ENCODE measurements at places on chromosomes 5 and 9.

DNA sequence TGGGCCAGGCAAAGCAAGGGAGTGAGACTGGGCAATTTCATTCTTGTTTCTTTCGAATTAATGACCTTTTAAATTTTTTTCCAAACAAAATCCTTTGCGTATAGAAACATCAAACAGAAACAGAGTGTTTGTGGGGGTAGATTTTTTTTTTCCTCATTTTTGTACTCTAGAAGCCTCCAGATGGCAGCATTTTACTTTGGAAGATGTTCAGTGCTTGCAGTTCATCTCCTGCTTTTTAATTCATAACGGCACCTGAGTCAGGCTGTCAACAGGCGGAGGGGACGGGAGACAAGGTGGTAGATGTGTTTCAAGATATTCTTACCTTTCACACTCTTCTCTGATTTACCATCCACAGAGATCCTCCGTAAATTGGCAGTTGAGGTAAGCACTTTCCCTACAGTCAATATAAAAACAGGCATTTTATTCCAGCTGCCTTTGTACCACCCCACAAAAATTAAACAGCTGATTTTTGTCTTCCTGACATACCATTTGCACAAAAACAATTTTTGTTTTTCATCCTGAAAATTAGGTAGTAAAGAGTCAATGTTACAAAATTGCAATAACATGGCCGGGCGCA is 99.5 kb upstream of the FBXL17 start:
- no peak for DNase-seq

DNA sequence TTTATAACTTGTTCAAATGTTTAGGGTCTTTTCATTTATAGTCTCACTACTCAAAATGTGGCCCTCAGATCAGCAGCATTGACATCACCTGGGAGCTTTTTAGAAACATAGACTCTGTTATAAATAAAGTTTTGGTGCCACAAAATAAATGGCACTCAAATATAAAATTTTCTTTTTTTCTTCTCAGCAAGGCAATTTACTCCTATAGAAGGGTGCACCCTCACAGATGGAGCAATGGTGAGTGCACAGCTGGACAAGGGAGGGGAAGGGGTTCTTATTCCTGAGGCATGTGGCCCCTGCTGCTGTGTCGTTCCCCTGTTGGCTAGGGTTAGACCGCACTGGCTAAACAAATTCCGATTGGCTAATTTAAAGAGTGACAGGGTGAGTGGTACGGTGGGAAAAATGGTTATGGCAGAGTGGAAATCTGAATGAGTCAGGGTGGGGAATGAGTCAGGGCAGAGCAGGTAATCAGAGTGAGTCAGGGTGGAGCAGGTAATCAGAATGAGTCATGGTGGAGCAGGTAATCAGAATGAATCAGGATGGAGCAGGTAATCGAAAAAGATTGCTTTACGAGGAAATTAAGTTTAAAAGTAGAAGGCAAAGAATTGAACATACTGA is 31.8 kb upstream of the C7 start:
- DNase-seq: no peak

DNA sequence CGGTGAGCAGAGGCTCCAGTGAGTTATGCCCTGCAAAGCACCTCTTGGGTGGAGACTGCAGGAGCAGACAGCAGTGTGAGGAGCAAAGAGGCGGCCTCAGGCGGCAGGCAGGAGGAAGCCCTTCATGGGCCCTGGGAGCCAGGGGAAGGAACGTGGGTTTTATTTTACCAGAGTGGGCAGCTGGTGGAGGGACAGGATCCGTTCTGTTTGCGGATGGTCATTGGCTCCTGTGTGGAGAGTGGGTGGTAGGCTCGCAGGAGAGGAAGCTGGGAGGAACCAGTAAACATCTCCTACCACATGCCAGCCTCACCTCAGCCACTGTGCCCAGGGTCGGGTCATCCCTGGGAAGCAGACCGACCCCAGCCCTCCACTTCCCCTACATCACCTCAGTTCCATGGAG is 24.4 kb downstream of the HNRNPH1 start:
- DNase-seq: no peak

- peak; percentile 37 for DNase-seq
These were observed 277.2 kb upstream of the CDH9 start for GRCh38 chr5:27315363-27316270.

- no peak for DNase-seq
These were observed 42.8 kb downstream of the ACO1 start for GRCh38 chr9:32427111-32427873.

DNA sequence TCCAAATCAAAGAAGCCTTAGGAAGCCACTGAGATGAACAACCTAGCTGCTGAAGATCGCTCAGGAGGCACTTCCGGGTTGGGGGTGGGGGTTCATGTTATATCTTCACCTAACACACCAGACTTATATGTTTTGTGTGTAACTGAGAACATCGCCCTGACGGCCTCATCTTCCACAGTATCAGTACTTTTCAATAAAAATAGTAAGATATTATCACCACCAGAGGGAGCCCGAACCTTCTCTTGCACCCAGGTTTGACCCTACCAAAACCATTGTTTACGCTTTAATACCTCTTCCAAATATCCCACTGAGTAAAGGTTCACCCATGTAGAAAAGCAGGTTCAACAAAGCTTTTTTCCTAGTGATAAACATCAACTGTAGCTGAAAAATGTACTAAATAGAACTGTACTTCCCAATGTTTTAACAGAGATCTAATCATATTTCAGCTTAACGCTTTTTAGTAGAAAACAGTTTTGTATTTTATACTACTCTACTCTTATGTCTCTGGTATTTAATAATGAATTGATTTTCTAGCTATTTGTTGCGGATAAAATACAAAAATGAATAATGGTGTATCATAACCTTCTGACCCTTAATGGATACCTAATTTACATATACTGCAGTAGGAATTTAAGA is 244.0 kb downstream of the EPB41L4A start:
- DNase-seq: no peak

GRCh38 chr5:150319484-150319790 is 16.7 kb upstream of the ARSI start:
- no peak for DNase-seq

DNA sequence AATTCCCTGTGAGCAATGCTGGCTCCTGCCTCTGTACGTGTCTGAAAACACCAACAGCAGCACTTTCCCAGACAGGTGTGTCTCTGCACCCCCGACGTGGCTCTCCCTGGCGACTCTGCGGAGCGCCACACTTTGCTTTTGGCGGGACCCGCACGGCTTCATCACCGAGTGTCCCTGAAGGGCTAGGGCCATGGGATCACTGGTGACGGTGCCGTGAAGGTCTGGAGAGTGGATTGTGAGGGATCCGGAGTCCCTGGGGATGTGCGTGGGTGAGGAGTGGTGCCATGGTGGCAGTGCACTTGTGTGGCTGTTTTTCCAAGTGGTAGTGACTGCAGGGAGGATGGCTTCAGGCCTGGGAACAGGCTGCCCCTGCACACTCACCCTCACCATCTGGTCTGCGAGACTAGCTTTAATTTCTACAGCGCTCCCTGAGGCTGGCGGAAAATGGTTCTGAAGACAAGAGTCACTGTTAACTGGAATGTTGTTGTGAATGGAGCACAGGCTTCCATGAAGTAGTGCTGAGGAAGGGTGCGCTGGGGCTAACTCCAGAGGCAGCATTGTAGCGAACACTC is 3.2 kb downstream of the NKD2 start:
- DNase-seq: no peak

- no peak for DNase-seq
These were observed 1433.3 kb upstream of the C9orf72 start for GRCh38 chr9:29006628-29007027.

DNA sequence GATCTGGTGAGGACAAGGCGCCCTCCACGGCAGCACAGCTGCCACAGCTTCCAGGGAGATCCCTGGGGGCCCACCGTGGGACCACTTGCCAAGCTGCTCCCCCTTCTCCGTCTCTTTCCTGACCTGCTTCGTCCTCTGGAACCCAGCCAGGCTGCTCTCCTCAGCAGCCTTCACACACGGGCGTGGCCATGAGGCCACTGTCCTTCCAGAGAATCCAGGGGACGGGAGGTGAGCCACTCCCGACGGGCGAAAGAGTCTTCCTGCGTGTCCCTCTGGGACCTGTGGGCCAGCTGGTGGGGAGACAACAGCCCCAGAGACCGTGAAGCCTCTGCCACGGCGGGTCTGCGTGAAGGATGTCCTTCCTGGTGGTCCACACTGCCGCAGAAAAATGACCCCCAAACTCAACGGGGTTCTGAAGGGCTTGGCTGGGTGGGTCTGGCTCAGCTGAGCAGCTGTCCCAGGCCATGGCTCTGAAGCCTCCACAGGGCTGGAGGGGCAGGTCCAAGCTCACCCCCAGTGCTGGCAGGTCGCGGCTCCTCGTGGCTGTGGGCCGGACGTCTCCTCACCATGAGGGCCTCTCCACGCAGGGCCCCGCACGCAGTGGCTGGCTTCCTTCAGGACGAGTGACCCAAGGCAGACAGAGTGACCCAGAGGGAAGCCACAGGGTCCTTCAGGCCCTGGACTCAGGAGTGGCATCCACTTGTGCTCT is 47.4 kb upstream of the NKD2 start:
- no peak for DNase-seq

DNA sequence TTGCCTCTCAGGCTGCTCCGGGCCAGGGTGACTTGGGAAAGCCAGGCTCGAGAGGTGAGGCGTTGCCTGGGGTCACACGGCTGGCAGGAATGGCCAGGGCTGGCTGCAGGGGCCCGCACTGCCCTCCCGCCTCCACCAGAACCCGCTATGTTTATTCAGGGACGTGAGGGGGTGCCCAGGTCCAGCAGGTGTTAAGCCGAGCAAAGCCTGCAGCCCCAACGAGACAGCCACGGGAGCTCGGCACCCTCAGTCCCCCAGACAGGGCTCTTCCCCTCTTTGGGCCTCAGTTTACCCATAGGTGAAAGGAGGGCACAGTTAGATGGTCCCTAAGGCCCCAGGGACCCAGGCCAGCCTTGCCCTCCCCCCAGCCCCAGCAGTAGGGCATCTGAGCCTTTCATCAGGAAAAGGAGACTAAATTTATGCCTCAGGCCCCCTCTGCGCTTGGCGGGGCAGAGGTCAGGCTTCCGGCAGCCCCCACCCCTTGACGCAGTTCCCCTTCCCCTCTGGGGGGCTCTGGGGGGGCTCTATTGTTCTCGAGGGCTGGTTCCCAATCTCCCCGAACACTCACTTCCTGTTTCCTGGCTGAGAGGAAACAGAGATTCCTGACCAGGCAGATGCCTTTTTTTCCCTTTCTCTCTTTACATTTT is 7.1 kb upstream of the EGFL7 start:
- DNase-seq: no peak

GRCh38 chr9:96249746-96250145 is 52.2 kb downstream of the HSD17B3 start:
- DNase-seq: no peak

- DNase-seq: no peak
These were observed 69.1 kb downstream of the C9orf85 start for GRCh38 chr9:71980266-71981190.

DNA sequence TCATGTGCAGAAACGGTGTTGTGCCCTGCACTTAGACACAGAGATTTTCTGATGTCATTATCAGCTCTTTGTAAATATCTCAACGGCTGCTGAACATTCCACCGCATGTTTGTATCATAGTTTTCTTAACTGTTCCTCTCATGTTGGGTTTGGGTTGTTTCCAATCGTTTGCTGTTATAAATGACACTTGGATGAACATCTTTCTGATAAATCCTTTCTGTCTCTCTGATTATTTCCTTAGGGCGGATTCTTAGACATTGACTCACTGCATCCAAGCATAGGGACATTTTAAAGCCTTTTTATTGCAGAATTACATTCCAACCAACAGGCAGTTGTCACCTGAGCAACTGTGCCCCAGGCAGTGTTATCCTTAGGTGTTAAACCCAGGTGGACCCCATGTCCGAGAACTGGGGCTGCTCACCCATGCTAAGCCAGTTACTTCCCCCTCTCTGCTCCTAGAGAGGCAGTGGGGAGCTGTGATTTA is 28.5 kb downstream of the COL5A1 start:
- peak; percentile 87 for DNase-seq

GRCh38 chr9:96137671-96138429 is 164.1 kb downstream of the HSD17B3 start:
- DNase-seq: no peak

DNA sequence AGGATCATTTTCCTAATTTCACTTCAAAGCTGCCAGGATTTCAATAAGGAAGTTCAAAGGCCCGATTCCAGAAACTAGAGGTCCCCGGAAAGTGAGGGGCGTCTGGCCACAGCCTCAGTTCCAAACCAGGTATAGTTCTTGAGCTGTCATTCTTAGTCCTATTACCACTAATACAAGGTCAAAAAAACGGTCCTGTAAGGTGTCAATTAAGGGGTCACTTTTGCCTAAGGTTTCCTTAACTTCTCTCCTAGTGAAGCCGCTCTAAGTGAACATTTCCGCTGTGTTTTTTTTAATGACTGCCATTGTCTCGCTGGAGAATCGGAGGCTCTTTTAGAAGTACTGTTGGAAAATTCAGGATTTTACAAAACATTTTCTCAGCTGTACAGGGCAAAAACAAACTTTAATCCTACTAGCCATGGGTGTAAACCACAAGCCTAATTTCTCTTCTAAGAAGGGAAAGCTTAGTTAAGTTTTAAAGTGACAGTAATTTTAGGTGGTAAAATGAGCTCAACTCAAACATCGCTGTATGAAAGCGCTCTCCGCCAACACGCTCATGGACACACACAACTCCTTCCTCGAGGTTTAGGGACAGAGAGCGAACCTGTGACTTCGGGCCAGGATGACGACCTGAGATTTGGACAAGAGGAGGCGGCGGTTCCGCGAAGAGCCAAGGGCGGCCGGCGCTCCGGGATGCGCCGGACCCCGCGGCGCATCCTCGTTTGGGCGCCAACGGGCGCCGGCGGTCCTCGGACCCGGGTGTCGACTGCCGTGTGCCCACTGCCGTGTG is 76.7 kb upstream of the IFNE start:
- DNase-seq: no peak

GRCh38 chr5:118863345-118863744 is 125.0 kb downstream of the DTWD2 start:
- peak; percentile 11 for DNase-seq

DNA sequence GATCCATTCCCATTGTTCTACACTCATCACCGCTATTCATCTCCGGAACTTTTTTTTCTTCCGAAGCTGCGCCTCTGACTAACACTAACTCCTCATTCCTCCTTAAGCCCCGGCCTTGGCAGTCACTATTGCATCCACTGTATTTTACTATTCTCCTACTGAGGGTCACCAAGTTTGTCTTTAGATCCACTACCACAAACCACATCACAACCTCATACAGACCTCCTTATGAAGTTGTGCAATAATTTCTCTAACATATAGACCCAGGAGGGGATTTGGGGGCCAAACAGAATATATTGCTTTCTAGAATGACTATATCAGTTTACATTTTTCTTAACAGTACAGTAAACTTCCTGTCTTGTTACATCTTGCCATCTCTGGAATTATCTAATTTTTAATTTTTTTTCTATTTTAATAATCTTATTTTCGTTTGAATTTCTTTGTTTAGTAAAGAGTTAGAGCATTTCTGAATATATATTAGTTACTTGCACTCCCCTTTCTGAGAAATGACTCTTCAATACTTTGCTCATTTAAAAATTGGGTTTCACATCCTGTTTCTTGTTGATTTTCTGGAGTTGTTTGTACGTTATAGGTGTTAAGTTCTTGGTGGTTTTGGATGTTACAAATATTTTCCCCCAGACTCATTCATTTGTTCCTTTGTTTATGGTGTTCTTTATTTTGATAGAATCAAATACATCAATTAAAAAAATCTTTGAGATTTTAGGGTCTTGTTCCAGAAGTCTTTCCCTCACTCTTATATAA is 37.1 kb downstream of the DMRT2 start:
- DNase-seq: no peak

Measured in BJ (cell line).